Pulmonary artery endothelial cell (primary cell): ENCODE measurements at places on chromosomes 12 and 14.

GRCh38 chr14:49585803-49586672 lies at the start of gene RPS29:
Gene RPS29, minus strand, starts transcription at chr14:49586380. Its CDS starts 34 bp downstream, at chr14:49586346.
- peak; percentile 94 for DNase-seq

DNA sequence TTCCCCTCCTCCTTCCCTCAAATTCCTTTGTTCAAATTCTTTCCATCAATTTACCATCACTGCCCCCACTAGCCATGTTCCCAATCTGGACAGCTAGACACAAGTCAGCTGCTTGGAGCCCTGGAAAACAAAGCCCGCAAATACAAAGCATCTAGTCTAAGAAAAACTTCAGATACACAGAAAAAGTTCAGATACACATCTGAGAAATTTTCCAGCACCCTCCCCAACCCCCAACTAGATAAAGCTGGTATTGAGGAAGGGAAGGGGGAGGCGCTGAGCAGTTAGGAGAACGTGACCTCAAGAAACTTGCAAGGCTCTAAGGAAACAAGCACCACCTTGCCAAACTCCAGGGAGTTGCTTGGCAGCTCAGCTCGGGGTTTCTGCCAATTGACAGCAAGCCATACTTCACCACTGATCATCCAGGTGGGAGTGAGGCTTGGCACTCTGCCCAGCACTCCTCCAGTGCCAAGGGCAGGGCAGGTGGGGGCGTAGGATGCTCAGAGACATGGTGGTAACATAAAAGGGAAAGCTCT lies 5.1 kb upstream of the CNIH1 start:
- no peak for DNase-seq

DNA sequence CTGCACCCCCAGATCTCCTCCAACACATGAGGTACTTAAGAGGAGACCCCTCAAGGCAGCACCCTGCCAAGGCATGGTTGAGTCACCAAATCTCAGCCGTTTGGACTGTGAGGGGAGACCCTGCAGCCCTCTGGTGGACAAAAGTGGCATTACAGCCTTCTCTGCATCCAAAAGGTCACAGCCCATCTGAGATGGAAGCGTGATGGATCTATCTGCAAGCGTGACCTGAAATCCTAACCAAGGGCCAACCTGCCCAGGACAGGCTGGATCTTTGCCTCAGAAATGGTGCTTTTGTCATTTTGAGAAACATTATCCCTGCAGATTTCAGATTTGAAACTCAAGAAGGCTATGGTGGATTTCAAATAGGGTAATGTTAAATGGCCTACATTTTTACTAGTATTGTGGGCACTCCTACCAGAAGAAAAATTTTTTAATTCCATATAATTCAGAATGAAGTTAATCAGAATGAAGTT lies 23.7 kb upstream of the DHRS4 start:
- DNase-seq = peak; percentile 26

DNA sequence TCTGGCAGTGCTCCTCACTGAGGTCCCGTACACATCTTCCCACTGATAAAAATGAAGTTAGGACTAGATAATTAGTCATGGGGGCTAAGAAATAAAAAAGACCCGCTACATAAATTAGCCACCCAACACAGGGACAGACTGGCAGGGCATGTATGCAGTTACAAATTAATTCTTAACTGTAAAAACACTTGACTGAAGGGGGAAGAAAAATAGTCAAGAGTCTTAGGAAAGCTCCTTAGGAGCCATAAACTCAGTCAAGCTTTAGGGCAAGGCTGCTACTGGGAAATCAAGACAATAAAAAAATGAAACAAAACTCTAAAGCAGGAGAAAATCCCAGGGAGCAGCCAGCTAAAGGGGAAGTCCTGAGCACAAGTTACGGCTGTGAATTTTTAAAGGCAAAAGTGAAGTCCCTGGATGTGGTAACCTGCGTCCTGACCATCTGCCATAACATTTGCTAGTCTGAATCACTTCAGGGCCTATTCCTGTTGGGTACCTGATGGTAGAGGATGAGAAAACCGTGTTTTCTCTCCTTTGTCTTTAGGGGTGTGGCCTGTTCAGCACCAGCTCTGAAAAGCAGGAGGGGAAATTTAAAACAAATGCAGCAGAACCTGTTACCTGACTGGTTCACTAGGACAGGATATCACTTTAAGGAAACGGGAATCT lies 7.5 kb upstream of the NPFF start:
- DNase-seq = no peak

GRCh38 chr14:104752423-104752734 lies 568 bp upstream of the SIVA1 start:
- no peak for DNase-seq
